ENCODE measurements at places on chromosomes 11 and 22.

GRCh38 chr11:45432910-45433309, 146.8 kb upstream of the SYT13 start:
- no peak for DNase-seq

- DNase-seq, result no peak
These were observed 12.1 kb downstream of the HPS4 start for GRCh38 chr22:26471522-26471921.

DNA sequence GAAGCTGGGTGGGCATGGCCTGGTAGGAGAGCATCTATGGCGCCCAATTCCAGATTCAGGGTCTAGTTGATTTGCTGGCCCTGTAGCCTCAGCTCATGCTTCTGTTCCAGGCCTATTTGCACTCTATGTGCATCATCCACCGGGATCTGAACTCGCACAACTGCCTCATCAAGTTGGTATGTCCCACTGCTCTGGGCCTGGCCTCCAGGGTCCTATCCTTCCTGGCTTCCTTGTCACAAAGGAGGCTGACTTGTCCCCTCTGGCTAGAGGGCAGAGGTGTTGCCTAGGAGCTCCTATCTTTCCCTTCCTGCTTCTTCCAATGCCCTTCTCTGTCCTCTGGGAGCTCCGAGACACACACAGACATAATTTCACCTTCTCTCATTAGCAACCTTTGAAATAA, 21.3 kb downstream of the PIK3IP1 start:
- DNase-seq, result no peak

DNA sequence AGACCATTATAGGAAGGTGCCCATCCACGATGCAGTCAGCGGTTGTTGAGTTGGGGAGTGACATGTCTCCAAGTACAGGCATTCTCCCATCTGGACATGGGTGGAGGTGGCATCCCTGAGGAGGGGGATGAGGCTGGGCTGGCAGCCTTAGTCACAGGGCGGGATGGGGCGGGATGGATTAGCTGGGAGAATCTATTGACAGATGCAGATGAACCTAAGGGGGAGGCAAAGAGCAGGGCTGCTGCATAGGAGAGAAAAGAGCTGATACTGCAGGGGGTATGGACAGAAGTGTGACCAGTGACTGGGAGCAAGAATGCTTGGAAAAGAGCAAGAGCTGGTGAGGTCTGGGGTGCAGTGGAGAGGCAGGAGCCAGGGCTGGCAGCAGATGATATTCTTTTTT, 42.7 kb downstream of the SCN3B start:
- no peak for DNase-seq
